ENCODE measurements at places on chromosomes 3 and 15.

DNA sequence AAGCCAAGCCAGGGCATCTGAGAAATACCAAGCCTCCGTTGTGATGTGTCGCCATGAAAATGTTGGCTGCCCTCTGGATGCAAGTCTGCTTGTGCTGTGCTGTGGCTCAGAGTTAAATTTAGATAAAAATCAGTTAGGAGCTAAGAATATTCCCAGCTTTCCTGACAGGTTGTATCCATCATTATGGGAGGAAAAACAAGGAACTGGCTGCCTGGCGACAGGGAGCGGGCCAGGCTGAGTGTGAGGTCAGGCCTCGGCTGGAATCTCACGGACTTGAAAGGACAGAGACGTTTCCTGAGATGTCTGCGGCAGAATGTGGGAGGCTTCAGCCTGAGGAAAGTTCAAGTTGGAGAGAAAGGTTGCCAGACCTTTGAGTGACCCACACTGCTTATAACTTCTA is 213.8 kb downstream of the THSD4 start:
- no peak for DNase-seq

- no peak for DNase-seq
Observed at GRCh38 chr15:80099241-80099640, 39.8 kb downstream of the ZFAND6 start.

- no peak for DNase-seq
Observed at GRCh38 chr3:133965906-133966305, 63.8 kb downstream of the SLCO2A1 start.

- no peak for DNase-seq
Observed at GRCh38 chr15:80525853-80526252, 121.7 kb downstream of the ARNT2 start.

GRCh38 chr3:29202378-29202777 is 78.5 kb upstream of the RBMS3 start:
- DNase-seq, result no peak

Data from stimulated activated CD8-positive, alpha-beta memory T cell treated with anti-CD3 and anti-CD28 coated beads, Interleukin-7, amount 100 ng/mL, for 4 hours (primary cell).